ENCODE measurements at places on chromosomes 1 and 21. TPM values are rescaled to one million over a fixed set of nuclear protein-coding genes. Genes with fewer than 3 reads are reported as not detected.
A peak's percentile ranks its signal among the peaks of the same experiment; 100 is the strongest.

DNA sequence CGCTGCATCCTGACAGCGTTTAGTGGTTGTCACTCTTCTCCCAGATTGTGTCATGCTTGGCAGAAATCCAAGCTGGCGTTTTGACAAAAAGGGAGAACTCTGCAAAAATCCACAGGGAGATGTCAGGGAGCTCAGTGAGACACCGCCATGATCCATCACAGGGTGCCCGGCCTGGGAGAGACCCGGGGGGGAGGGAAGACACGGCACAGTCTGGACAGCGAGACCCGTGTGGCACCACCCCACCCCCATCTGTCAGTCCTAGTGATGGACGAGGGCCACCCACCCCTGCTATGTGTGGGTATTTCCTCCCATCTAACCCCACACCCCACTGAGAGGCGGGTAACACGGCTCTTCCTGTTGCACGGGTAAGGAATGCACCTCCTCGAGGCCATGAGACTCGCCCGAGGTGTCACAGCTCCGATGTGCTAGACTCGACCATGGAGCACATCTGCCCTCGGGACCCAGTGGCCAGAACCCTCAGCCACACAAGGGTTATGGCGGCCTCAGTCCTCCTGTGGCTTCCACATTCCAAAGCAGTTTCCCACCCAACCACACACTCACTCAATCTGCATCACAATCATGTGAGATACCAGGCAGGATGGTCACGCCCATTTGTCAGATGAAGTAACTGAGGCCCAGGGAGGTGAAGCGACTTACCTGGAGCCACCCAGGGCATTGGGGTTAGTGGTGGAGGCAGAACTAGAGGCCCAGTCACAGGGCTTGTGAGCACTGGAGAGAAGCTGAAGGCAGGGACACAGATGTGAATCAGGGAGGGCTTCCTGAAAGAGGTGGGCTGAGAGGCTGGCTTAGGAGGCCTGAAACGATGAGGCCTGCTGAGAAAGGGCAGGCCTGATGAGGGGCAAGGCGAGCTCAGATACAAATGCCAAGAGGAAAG lies 688.5 kb downstream of the MATN1 start:
- peak; percentile 12 for DNase-seq

DNA sequence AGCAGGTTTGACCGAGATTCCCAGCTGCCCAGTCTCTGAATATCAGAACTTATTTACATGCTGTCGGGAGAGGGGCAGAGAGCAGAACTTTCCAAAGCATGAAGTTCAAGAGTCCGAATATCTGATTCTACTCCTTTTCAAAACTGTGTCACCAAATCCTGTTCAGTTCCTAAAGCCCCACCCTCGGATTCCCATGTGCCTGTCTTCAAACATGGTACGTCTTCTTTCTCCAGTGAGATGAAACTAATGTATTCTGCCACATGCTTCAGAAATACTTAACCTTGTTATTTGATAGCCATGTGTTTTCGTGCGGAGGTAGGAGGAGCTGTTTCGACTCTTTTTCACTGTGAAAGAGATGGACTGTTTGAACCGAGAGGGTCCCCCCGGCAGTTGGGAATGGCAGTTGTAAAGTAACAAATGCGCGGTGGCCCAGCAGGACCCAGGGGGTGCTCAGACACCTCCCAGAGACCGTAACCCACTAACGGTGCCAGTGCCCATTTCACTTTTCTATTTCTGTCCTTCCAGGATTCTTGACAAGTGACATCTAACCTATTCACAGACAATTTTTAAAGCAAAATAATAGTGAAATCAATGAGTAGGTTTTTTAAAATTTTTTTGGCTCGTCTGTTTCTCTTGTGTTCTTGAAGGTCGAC lies 67.2 kb downstream of the ZBTB18 start:
- DNase-seq = no peak

DNA sequence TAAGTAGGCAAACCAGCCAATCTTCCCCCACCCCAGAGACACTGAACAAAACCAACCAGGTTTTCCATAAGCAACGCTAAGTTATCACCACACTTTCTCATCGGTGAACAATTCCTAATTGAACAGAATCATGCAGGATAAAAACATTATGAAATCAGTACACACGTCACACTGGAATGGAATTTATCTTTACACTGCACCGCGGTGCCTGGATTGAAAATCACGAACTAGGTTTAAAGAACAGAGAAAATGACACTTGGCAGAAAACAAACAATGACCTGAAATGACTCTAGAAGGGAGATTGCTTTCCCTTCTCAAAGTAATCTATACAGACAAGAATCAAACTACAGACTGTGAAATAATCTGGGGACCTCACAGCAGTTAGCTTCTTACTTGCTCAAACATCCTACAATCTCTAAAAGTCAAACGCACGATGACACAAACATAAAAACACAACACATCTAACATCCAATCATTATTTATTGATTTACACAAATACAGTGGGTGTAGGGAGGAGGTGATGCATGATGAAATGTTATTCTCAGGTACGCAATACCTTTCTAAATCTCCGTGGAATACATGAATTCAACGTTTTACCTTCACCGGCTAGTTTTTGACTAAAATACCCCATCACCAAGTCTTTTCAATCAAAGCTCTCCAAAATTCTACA lies 1.9 kb downstream of the EIF4G3 start:
- no peak for DNase-seq

DNA sequence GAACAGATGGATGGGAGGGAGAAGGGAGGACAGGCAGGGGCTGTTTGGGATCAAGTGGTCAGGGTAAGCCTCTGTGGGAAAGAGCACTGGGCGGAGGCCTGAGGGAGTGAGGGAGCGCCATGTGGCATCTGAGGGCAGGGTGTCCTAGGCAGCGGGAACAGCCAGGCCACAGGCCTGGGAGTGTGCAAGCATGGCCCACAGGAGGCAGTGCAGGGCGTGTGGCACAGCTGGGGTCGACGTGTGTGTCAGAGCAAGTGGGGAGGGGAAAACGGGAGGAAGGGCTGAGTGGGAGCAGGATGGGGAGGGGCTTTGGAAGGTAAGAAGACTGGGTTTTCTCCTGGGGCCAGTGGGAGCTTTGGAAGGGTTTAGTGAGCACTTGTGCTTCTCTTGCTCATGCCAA lies 143.4 kb downstream of the SYF2 start:
- no peak for DNase-seq

Gene MNDA
- not detected for total RNA-seq

DNA sequence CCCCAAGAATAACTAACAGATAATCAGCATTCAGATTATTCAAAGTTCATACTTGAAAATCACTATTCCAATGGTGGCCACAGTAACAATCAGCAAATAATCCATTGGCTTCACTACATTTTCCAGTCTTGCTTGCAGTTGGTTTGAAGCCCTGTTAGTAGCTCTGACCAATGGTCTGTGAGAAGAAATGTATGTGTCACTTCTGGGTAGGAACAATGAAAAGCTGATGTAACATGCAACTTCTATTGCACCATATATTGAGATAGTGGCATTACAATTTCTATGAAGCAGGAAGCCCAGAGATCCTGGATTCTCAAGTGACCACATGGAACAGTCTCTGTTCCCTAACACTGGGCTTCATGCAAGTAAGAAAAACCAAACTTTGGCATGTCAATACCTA lies 250.9 kb upstream of the DAB1 start:
- no peak for DNase-seq

DNA sequence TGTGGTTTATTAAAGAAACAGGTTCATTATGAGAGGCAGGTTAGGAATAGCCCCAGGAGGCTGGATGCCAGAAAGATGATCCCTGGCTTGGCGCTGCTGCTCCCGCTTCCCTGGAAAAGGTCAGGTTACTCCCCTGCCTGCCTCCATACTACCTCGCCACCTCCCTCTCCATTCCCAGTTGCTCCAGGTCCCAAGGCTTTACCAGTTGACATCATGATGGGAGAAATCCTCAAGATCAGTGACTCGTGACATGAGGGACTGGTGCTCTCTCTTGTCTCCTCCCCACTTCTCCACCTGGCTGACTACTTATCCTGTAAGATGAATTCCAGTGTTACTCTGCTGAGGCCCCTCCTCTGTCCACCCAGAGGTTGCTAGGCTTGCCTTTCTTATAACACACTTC lies 19.7 kb downstream of the VASH2 start:
- DNase-seq = no peak

GRCh38 chr1:91022518-91022929 lies 689 bp upstream of the ZNF644 start:
- DNase-seq = no peak

- DNase-seq = no peak
Observed at GRCh38 chr21:37281579-37281978, 14.4 kb upstream of the VPS26C start.

Gene EDEM3
- total RNA-seq = 20.0 TPM

GRCh38 chr1:107750364-107750959 lies 214.5 kb downstream of the VAV3 start:
- DNase-seq = peak; percentile 77

Gene OR2T2
- not detected for total RNA-seq

GRCh38 chr1:61111084-61112004 lies 29.0 kb downstream of the NFIA start:
- DNase-seq = no peak

Gene SPRR3
- not detected for total RNA-seq

- no peak for DNase-seq
Observed at GRCh38 chr1:3405974-3406867, 48.2 kb upstream of the ARHGEF16 start.

Gene DYNLT4
- total RNA-seq = not detected

Gene FH
- 261 TPM for total RNA-seq

Gene CHODL
- 7.6 TPM for total RNA-seq

Gene AADACL4
- total RNA-seq = not detected

Gene ZFP69B
- 7.2 TPM for total RNA-seq

Gene RUNX3
- 4.6 TPM for total RNA-seq

Gene LMX1A
- total RNA-seq = not detected

All from MG63 (cell line).